Uterus (tissue), 4 donors: ENCODE measurements at places on chromosomes 6 and 20.

- DNase-seq = peak; percentile 74
Measured at GRCh38 chr20:62875419-62876361, 14.1 kb upstream of the TCFL5 start.

DNA sequence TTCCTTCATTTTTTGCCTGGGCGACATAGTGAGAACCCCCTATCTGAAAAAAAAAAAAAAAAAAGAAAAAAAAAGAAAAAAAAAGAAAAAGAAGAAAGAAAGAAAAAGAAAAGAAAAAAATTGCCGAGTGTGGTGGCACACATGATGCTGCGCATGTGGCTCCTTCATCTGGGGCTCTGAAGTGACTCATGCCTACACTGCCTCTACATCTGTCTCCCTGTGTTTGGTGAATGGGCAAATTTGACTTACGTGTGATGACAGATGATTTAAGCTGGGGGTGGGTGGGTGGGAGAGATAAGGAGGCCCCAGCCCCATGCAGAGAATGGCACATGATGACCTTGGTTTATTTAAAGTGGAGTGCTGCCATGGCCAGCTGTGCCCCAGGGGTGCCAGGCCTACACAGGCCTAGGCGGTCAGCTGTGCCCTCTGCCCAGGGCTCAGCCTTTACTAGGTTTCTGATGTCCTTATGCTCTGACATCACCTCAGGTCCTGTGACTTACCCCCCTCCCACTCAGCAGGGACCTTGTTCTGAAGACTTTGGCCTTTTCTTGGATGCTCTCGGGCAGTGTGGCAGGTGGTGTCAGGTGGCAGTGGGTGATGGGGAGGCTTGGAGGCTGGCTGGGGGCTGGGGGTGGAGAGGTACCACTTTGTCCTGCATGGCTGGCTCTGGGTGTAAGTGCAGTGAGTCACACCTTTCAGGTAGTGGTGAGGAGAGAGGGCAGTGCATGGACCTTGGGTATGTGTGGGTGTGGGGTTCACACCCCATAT is 41.1 kb downstream of the VEGFA start:
- no peak for DNase-seq

DNA sequence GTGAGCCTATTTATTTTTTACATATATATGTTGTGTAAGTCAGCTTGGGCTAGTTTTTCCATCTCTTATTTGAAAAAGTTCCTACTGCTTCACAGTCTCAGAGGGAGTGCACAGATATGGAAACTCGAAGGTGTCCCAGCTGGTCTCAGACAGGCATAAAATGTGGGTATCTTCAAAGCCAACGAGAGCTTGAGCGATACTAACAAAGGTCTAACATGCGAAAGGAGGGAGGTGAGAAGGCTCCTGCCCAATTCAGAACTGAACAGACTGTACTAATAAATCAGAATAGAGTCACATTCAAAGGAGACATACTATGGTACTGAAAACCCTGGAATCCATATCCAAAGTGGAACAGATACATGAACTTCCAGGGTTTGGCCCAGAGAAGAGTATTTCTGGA is 113.0 kb downstream of the PREX1 start:
- DNase-seq = no peak

GRCh38 chr6:99603421-99604165 is 3.0 kb upstream of the PRDM13 start:
- no peak for DNase-seq

- DNase-seq = no peak
Measured at GRCh38 chr6:11447265-11447664, 90.3 kb upstream of the TMEM170B start.

DNA sequence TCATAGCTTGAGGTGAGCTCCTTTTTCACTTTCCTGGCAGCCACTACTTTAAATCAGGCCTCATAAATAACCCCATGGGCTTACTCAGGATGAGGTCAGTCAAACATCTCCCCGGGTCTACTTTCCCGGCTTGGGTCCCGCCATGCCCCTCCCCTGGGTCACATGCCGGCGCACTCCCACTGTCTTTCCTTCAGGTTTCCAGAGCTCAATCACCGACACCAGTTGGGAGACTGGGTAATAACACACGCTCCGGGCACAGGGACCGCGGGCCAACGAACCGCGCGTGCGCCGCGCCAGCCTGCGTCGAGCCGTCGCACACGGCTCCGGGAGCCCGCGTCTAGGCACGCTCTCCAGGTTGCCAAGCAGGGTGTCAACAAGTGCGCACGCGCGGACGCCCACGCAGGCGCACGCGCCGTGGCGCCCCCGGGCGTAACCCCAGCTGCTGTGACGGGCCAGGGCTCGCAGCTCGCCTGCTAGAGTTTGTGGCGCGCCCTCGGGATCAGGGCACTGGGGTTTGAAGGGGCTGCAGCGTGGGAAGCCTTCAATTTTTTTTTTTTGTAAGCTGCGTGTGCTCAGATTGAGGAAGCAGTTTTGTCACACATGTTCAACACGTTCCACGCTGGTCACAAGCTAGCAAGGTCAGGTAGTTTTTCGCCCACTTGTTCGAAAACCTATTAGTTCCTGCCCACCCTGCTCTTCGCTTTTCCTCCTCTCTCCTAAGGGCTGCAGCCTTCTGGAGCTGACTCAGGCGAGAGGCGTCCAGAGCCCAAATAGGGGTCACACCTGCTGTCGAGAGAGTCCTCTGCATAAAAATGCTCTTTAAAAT is 31.8 kb downstream of the TFAP2B start:
- no peak for DNase-seq

- no peak for DNase-seq
Measured at GRCh38 chr20:56428881-56429280, 16.8 kb downstream of the CASS4 start.
